ENCODE measurements at places on chromosomes 6 and 20.
A peak's percentile ranks its signal among the peaks of the same experiment; 100 is the strongest.

DNA sequence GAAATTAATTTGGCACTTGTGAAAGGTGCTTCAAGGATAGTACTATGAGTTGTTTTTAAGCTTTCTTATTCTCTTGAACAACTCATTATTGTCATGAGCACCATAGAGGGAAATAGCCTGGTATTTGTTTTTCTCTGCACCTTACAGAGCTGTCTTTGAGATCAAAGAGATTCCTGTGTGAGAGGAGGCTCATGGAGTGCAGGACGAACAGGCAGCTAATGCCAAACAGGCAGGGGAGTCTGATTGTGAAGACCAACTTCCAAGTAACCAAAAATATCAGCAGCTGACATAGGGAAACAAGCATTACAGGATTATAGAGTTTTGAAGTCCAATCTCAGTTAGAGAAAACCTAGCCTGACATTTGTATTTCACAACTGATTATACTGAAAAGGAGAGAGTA lies 110.6 kb upstream of the TENT5A start:
- DNase-seq, result no peak

GRCh38 chr6:32974541-32975308 lies 6.3 kb downstream of the BRD2 start:
- DNase-seq, result no peak

- DNase-seq, result no peak
Observed at GRCh38 chr6:139544701-139545057, 170.2 kb upstream of the CITED2 start.

GRCh38 chr6:35852994-35853393 lies 47.8 kb downstream of the LHFPL5 start:
- DNase-seq, result no peak

GRCh38 chr6:162119341-162119740 lies 608.2 kb downstream of the PRKN start:
- DNase-seq, result no peak

DNA sequence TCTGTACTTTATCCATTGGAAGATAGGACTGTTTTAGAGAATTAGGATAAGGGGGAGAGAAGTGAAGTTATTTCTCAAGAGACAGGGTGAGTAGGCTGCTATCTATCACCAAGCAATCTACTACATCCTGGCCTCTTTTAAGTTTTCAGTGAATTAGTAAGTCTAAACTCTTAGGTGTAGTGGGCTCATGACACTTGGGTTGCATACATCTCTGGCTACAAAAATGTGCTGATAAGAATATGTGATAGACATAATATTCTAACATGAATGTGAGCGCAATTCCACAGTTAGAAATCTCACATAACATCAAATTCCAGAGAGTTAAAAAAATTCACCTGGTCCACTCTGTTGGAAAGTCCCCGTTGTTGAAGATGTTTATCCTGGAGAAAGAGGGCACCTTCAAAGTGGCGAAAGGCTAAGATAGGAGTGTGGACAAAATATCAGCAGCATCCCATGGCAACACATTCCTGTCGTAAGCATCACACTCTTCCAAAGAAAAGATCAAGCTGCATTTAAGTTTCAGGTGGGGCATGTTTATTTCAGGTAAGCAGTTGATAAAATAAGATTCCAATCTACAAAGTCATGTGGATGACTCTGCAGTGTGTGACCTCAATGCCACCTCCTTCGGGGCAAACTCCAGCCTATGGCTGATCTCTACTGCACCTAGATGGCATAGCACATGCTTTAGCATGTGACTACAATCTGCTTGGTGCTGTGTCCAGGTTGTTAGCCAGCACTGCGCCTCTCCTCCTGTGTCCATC lies 111.7 kb upstream of the NEDD9 start:
- no peak for DNase-seq

- DNase-seq, result peak; percentile 29
Observed at GRCh38 chr20:8305449-8305978, 173.4 kb downstream of the PLCB1 start.

DNA sequence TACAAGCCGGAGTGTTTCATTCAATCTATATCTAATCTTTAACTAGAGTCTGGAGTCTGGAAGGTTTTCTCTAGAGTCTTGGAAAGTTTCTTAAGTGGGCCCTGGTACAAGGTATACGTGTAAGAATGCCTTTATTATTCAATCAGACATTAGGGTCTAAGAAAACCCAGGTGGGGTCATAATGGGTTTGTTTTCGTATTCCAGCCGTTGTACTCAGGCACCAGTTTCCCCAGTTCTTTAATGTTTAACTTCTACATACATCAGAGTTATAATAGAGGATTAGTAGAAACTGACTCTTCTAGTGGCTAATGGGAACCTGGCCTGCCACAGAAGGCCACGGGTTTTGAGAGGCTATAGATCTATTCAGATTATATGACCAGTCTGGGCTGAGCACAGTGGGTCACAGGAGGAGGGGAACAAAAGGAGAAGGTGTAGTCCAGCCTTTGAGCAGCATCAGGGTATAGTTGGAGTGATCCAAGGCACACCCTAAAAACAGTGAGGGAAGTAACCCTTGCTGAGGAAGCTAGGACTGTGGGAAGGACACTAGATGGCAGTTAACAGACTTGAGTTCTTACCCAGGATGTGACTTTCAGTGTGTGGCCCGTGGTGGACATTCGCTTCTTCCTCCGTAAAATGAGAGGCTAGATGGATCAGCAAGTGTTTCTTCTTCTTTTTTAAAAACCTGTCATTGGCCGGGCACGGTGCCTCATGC lies 15.5 kb downstream of the FAM83B start:
- DNase-seq, result no peak

DNA sequence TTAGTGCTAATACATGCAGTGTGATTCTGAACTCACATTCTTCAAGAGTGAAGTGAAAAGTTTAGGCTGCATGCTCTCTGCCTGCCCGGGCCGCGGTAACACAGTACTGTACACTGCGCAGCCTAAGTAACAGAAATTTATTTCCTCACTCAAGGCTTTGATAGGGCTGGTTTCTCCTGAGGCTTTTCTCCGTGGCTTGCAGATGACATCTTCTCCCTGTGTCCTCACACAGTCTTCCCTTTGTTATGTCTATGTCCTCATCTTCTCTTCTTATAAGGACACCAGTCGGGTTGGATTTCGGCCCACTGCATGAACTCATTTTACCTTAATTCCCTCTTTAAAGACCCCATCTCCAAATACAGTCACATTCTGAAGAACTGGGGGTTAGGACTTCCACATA lies 51.1 kb upstream of the TMEM170B start:
- no peak for DNase-seq

DNA sequence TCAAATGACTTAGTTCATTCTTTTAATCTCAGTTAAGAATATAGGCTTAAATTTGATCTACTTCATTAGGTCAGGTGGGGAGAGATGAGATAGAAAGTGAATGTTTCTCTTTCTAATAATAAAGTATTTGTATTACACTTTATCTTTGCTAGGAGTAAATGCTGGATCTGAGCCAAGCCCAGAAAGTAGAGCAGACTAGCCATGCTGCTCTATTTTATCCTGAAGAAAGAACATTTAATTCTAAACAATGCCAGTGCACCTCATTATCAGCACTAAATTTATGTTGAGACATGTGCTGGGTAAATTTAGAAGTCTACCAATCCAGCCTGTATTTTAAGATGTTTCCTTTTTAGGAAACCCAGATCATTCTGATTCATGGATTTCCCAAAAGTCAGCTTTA lies 43.5 kb downstream of the AKIRIN2 start:
- no peak for DNase-seq

GRCh38 chr6:33173535-33174180 lies 18.6 kb downstream of the COL11A2 start:
- no peak for DNase-seq

GRCh38 chr6:147674099-147674498 lies 165.6 kb downstream of the SAMD5 start:
- DNase-seq, result no peak

GRCh38 chr20:38032585-38033329 lies 499 bp downstream of the TTI1 start:
- no peak for DNase-seq

DNA sequence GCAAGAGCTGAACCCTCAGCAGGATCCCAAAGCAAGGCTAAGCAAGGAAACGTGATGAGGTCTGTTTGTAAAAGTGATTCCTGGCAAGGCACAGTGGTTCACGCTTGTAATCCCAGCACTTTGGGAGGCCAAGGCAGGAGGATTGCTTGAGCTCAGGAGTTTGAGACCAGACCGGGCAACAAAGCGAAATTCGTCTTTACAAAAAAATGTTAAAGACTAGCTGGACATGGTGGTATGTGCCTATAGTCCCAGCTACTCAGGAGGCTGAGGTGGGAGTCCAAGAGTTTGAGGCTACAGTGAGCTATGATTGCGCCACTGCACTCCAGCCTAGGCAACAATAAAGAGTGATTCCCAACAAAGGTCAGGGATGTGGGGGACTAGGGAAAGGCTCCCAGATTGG lies 4.1 kb upstream of the XKR7 start:
- no peak for DNase-seq

DNA sequence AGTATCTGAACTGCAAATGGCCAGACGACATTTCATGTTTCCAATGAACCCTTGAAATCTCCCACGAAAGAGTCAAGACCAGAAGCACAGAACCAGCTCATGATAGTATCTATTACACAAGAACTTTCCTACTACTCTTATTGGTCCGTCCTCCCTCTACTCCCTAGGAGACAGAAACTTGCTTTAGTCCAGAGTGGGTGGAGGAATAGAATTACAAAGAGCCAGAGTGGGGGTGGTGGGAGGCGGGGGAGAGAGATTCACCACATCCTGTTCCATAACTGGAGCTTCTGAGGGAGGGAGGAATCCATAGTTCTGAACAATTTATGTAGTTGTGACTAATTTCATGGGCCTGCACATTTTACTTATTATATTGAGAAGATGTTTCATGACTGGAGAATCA lies 18.5 kb upstream of the WFDC10A start:
- DNase-seq, result no peak

DNA sequence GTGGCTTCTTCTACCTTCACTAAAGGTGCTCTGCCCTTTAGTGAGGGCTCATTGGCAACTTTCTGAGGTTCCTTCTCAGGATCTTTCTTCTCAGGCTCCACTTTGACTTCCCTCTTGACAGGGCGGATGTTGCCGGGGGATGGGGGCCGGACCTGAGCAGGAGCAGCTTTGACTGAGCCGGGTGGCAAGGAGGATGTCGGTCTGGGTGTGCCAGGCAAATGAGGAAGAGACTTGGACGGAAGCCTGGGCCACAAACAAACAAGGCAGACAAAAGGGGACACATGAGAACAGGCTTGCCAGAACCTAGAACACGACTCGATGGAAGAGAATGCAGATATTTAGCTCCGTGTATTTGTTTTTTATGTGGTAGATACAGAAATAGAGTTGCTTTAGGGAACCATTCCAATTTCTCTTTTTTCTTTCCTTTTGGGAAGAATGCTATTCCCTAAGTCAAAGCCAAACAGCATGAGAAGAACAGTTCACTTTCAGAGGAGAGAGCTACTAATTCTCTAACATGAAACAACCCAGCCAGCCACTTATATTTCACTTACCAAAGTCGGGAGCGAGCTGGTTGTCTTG lies 76.2 kb upstream of the BCLAF1 start:
- DNase-seq, result no peak

DNA sequence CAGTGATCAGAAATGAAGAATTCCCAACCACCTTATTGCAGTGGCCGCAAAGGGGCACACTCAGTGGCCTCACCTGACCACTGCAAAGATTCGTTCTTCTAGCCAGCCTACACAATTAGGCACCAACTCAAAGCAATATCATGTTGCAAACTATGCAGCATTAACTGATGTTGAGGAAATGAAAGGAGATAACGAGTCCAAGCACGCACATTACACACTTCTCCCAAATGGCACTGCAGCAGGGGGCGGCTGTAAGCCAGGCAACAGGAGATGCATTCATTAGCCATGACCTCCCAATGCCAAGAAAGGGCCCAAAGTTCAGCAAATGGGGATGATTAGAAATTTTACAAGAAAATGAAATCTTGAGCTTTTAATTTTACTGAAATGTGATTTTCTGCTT lies 39.3 kb downstream of the ATXN1 start:
- DNase-seq, result no peak

GRCh38 chr6:130758813-130759212 lies 68.4 kb upstream of the SMLR1 start:
- no peak for DNase-seq

DNA sequence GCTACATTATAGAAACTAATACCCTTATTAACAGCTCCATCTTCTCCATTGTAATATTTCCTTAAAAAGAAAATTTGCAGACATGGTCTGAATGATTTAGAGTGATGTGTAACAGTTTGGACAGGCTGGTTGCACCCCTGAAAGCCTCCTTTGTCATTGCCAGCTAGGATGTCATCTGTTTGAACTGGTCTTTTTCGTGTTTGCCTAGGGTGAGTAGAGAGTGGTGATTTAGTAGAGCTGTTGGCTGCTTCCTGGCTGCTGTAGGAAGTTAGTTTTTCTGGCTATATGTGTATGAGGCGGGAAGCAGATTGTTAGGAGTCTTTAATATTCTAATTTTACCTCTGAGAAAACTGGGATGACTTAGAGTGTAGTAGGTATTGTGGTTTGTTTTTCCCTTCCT lies 101.1 kb downstream of the ZFAND3 start:
- DNase-seq, result no peak

- no peak for DNase-seq
Observed at GRCh38 chr20:36374995-36375394, 68.9 kb downstream of the DLGAP4 start.

DNA sequence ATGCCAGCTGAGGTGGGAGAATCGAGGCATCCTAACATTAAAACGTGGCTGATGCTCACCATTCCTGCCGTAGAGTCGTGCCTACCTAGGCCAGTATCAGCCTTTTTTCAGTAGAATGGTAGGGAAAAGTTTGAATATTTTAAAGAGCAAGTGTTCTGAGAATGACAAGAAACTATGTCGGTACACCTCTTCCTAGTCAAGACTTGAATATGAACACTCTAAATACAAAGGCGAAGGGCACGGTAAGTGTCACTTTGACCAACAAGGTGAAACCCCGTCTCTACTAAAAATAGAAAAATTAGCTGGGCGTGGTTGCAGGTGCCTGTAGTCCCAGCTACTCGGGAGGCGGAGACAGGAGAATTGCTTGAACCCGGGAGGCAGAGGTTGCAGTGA lies 1.0 kb downstream of the GINM1 start:
- DNase-seq, result no peak

GRCh38 chr6:69623357-69623756 lies 173.5 kb downstream of the LMBRD1 start:
- DNase-seq, result no peak

DNA sequence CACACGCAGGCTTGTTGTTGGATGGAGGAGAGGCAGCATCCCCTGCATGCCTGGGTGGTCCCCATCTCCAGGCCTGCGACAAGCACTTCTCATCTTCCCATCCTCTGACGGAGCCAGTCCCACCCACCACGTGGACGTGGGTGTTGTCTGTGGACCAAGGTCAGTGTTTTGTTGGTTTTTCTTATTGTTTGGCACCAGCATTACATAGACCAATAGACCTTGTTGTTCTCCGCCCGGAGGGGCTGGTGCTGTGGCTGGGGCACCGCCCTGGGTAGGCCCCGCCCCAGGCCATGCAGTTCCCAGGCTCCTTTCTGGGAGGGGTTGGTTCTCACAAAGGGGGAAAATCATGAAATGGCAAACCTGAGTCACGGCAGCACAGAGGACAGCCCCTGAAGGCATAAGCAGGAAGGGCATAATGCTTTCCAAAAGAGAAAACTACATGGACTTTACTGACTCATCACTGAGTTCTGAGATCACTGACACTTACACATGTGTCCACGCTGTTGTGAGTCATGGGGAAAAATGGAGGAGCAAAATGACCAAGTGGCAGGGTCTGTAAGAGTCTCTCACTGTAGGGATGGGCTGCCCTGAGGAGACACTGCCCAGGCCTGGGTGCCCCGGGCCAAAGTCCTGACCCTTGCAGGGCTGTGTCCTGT lies 90.8 kb downstream of the THBS2 start:
- no peak for DNase-seq

GRCh38 chr6:117615750-117616390 lies 13.6 kb upstream of the GOPC start:
- DNase-seq, result no peak
